ENCODE measurements at places on chromosomes 3 and 15.

DNA sequence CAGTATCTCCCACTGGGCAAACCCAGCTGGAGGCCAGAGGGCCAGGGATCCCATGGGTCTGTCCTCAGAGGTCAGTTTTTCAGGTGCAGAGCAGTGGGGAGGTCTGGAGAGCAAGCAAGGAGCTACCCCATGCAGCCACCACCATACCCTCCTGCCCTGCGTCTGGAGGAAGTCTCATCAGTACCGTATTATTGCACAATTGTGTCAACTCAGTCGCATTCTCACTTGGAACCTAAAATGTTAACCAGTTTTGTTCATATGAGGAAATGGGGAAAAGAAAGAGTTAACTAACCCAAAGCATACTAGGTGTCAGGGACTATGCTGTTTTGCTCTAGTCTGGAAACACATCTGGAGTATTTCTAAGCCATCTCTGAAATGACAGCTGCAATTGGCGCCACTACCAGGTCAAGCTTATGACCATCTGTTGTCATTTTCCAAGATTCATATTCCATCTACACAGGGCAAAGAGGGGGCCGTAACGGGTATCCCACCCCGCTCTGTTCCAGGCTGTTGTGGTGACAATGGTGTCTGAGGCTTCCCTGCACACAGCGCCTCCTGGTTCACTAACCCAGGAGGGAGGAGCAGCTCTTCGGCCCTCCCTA, 16.9 kb upstream of the APBA2 start:
- no peak for DNase-seq

- peak; percentile 19 for DNase-seq
Observed at GRCh38 chr3:36591959-36592358, 172.4 kb downstream of the DCLK3 start.

GRCh38 chr3:32910954-32911353, 40.5 kb upstream of the CCR4 start:
- DNase-seq: no peak

GRCh38 chr3:162865466-162865865, 1368.9 kb downstream of the OTOL1 start:
- DNase-seq: no peak

DNA sequence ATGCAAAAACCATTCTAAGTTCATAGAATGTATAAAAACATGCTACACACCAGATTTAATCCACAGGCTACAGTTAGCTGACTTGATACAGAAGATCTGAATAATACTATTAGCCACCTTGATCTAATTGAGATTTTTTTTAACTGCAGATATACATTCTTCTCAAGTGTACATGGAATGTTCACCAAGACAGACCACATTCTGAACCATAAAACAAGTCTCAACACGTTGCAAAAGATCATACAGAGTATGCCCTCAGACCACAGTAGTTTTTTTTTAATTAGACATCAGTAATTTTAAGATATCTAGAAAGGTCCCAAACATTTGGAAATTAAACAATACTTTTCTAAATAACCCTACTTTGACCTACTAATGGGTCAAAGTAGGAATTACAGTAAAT, 83.3 kb downstream of the FGF7 start:
- DNase-seq: no peak

GRCh38 chr15:100340721-100341238, 995 bp downstream of the ADAMTS17 start:
- DNase-seq: no peak

- peak; percentile 48 for DNase-seq
Observed at GRCh38 chr3:20039765-20040547, at the start of gene KAT2B. Gene KAT2B (plus strand): TSS chr3:20040446. CDS start chr3:20040478, 32 bp downstream.
